ENCODE measurements at places on chromosomes 5 and 9.

DNA sequence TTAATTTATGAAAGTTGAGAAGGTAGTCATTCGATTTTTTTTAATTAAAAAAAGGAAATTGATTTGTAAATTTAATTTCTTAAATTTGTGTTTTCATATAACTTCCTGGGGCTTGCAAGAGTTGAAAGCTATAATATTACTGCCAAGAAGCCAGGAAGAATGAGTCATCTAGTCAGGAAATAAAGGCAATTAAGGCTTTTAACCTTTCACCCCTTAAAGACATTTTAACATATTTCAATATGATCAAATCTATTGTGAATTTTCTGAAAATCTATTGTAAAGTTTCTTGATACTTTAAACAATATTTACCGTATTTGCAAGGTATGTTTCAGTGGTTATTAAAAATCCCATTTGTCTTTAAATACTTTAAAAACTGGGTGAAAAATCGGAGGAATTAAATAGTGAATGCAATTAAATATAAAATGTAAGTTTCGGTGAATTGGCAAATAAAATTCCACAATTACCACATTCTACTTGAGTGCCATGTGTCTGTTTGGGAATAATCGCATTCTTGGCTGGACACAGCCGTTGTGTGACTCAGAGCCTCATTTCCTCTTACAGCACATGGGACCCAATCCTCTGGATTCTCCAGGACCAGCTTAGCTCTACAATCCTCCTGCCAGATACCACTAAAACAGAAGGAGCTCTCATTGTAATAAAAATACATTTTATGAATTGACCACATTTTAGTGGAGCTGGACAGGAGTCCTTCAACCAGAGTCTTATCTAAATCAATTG, 310.7 kb downstream of the HCN1 start:
- no peak for DNase-seq

DNA sequence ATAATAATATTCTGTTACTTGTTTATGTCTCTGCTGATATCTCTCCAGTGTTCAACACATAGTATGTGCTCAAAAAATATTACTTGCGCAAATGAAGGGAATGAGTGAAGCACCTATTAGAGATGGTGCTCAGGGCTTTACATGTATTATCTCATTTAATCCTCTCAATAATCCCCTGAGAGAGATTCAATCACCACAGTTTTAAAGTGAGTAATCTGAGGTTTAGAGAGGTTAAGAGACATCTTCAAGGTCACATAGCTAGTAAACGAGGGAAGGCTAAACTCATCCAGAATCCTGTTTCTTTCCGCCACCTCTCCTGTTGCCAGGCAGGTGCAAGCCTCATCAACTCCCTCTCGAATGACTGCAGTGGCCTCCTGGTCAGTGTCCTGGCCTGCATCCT, 82.0 kb downstream of the UGCG start:
- no peak for DNase-seq

GRCh38 chr5:43661102-43661501, 58.1 kb downstream of the NNT start:
- DNase-seq: no peak

DNA sequence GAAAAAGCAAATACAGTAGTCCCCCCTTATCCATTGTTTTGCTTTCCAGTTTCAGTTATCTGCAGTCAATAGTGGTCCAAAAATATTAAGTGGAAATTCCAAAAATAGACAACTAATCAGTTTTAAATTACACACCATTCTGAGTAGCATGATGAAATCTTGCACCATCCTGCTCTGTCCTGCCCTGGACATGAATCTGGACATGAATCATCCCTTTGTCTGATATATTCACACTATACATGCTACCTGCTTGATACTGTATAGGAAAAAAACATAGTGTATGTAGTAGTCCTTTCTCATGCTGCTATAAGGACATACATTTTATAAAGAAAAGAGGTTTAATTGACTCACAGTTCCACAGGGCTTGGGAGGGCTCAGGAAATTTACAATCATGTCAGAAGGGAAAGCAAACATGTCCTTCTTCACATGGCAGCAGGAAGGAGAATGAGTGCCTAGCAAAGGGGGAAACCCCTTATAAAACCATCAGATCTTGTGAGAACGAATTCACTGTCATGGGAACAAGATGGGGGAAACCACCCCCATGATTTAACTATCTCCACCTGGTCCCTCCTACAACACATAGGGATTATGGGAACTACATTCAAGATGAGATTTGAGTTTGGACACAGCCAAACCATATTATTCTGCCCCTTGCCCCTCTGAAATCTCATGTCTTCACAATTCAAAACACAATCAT, 153.9 kb downstream of the ARRDC3 start:
- no peak for DNase-seq

DNA sequence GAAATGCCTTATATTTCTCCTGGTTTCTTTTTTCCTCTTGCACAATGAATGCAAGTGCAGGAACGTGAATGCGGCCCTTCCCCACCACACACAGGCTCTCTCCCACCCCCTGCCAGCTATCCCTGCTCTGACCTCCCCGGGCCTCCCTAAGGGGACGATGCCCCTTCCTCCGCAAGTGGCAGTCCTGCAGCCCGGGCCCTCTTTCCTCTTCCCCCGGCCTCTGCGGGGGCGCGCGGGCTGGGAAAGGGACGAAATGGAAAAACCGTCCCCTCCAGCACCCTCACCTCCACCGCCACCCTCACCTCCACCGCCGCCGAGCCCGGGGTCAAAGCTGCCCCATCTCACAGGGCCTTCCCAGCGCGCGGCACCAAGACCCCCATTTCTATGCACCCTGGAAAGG, 44.7 kb downstream of the GAS1 start:
- DNase-seq: no peak

DNA sequence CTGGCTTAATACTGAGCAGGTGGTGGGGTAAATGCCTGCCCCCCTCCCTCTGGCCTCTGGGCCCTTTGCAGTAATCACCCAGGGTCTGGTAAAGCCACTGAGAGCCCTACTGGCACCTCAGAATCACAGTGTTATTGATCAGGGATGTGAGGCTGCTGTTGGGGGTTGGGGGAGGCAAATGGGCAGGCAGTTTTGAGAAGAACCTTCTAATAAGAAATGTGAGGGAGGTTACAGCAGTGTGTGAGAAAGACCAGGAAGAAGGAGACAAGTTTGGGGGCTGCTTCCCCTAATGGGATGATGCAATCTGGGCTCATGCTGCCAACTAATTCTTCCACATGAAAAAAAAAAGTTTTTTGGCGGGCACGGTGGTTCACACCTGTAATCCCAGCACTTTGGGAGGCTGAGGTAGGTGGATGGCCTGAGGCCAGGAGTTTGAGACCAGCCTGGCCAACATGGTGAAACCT, 3.1 kb upstream of the B4GALT7 start:
- DNase-seq: no peak

- peak; percentile 47 for DNase-seq
Observed at GRCh38 chr9:14400658-14400995, 86.7 kb upstream of the NFIB start.

- DNase-seq: no peak
Observed at GRCh38 chr5:55731848-55732247, 6.0 kb upstream of the DDX4 start.

DNA sequence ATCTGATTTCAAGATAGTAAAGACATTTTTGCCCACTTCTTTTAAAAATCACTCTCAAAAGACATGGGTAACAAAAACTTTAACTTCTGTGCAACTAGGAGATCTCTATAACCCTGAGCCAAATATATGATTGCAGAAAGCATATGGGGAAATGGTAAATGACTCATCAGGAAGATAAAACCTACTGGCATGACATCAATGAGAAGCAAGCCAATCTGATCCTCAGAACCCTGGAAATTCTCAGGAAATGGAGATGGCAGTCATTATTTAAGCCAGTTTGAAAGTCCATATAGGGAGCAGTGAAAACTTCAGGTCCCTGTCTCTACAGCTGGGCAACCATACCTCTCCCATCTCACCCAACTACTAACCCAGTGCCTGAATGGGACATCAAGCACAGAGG, 249.7 kb upstream of the NREP start:
- DNase-seq: no peak
